ENCODE measurements at places on chromosomes 2 and 18.

DNA sequence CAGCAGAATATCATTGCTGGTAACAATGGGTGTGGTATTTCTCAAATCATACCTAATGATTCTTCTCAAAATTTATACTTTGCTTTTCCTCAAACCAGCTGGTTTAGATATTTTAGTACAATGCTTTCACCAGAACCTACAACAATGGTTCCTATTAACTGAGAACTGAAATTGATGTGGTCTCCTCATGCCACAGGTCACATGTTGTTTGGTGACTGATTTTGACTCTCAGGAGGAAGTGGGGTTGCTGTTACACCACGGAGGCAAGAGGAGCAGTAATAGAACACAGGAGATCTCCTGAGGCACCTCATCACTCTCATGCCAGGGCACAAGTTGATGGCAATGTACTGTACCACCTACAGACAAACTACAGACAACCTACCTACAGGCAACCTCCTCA is 3.0 kb upstream of the CEP68 start:
- peak; percentile 88 for DNase-seq

GRCh38 chr18:65073060-65073550 is 677.7 kb upstream of the CDH7 start:
- DNase-seq: no peak

DNA sequence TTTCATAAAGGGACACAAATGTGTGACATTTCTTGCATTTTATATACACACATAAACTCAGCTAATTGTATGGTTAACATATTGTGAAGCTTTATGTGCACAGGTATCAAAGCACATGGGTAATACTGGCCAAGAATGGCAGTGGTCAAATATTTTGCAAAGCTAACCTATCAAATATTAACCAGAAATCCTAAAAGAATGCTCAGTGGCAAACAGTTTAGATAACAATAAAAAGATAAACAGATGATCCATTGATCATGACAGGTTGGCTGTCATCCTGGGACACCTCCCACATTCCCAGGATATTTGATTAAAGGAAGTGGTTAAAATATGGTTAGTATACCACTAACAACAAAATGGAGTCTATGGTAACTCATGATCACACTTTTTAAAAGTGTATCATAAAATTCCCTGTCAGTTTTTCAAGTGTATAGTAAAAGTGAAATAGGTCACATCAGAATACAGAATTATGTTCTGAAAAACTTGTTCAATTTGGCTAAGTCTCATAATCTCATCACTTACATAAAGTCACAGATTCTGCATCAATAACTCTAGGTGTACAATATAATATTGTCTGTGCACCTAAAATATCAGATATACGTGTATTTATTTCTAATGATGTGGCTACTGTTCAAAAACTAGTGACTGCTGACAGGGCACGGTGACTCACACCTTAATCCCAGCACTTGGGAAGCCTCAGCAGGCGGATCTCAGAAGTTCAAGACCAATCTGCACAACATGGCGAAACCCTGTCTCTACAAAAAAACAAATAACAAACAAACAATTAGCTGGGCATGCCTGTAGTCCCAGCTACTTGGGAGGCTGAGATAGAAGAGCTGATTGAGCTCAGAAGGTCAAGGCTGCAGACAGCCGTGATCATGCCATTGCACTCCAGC is 48.9 kb downstream of the CDH2 start:
- DNase-seq: no peak

DNA sequence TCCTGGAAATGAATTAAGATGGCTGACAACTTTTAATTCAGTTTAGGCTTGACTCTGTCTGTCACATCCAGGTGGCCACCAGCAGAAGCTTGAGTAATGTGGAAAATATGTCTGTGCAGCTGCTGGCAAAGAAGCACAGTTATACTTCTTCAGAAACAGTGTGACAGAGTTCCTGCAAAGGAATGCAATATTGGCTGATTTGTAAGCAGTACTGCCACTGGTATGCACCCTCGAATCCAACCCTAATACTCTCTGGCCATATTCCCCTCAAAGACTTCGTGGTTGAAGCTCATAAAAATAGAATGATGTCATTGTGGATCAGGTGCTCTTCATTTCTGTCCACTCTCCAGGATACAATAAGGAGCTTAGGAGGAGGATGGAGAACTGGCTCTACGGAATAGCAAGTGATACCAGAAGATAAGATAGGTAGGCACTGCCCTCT is 86.2 kb downstream of the METTL8 start:
- DNase-seq: no peak

DNA sequence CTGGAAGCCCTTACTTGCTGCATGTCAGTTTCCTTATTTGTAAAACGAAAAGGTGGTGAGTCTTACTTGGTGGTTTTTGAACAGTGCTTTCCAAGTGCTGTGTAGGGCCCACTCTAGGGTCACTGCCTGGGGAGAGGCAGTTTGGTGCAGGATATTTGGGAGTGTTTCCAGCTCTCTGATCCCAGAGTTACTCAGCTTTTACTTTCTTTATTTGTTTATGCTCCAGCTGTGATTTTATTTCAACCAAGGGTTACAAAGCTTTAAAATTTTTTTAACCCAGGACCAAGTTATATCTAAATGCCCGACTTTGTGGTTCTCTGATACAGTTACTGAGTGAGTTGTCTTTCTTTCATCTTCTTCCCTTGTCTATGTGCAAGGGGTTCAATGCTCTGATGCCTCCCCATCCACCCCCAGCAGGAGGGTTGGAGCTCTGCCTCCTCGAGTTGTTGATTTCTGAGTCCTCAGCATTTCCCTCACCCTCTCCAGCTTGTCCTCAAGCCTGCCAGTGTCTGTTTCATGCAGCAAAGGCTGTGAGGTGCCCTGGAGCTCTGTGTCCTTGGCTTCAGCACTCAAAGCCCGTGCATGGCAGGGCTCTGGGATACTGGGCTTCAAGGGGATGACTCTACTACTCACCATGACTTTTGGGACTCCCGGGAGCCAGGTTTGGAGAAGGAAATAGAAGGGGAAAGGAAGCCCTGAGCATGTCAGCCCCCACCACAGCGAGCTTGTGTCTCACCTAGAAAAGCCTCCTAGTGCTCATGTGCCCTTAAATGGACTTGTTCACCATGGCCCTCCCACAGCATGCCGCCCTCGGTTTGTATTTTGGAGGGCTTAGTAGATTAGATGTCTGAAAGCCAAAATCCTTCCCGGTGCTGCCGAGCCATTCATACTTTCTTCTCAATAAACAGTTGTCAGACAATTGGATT is 236.8 kb downstream of the SETBP1 start:
- DNase-seq: no peak

DNA sequence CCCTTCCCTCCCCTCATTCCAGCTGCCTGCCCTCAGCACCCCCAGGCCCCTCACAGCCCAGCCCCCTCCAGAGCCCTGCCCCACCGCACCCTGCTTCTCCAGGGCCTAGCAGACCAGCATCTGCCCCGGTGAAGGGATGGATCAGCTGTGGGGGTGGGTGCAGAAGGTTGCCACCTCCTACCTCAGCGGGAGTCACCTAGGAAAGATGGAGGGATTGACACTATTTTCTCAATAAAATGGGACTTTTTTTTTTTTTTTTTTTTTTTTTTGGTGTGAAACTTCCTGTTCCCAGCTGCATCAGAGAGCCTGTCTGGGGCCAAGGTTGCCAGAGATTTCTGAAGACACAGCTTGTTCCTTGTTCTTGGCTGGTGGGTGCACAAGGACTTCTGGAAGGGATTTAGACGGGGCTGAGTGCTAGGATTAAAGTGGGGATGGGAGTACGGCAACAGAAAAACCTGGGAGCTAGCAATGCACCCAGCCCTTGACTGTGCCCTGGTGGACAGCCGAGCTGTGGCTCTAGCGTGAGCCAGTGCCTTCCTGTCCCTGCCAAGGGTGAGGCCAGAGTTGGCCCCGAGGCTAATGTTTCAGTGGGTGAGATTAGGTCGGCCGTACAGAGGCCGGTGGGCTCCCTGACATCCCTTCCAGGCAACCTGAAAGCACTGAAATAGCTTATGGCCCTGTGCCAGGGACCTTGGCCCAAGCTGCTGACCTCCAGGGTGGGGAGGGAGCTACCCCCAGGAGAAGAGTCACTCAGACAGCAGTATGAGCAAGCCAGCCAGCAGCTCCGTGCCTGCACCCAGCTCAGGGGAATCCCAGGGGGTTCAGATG is 4.6 kb downstream of the B3GNT7 start:
- DNase-seq: peak; percentile 23

DNA sequence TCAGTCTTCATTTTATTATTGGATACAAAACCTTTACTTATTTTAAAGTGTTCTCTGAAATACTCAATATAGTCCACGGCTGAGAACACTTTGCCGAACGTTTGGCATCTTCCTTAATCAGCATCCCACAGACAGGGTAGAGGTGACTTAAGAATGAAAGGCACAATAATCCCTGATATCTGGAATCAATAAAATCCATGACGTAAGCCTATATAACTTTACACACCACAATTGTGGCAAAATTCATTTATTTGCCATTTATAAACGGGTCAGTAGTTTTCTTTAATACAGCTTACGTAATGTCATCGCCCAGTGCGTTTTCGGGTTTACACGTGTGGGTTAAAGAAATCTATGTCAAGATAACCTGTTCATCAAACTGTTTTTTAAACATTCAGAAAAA is 1.3 kb downstream of the MGAT4A start:
- DNase-seq: no peak

DNA sequence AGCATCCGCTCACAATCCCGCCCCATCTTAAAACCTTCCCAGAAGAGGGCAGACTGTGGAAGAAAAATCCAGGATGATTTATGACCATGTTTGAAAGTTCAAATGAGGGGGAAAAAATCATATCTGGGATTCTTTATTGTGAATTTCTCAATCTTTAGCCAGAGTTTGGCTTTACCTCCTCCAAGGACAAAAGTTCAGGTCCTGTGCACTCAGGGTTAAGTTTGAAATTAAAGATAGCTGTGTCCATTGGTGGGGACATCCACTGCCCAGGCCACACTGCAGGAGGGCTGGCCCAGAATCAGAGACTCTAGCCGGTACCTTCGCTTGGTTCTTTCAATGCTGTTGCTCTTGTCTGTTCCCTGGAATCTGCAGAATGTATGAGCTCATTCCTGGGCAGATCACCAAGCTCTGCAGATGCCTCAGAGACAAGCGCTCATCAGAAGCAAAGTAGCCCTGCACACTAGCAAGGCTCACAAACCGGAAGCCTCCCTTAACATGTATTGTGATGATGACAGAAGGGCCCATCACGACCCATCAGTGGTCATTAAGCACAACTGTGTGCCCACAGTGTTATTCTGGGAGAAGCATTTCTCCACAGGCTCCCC is 375.3 kb upstream of the KLHL29 start:
- no peak for DNase-seq

GRCh38 chr2:121788685-121789084 is 33.2 kb downstream of the TSN start:
- DNase-seq: no peak

GRCh38 chr18:1559563-1559962 is 654.9 kb downstream of the ADCYAP1 start:
- peak; percentile 85 for DNase-seq

DNA sequence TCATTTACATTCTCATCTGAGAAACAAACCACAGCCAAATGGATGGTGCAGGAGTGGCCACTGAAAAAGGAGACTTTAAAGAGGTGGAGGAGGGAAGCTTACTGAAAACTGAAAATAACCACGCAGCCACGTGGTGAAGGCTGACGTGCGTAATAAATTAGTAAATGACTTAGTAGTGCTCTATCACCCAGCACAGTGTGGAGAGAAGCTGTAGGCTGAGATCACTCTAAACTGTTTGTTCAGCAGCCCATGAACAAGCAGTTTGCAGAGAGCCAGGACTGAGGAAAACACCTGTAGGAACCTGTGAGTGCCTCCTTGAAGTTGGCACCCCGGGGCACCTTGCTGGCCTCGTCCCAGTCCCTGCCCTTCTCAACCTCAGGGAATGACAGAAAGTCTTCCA is 193.0 kb downstream of the TXNL1 start:
- no peak for DNase-seq

- DNase-seq: no peak
These were observed 18.7 kb downstream of the DPP10 start for GRCh38 chr2:114461116-114461515.

DNA sequence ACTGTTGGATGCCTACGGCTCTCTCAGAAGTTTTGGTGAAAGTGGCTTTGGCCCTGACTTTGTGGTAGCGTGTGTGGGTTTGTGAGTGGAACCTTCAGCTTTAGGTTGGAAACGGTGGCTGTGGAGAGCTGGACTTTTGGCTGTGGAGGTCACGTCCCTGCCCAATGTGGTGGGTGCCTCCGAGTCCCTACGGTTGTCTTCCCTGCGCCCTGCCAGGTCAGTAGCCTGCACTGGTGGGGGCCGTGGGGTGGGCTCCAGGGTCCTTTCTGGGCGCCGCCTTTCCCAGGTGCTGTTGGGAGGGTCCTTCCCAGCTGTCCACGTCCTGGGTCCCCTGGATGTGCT is 11.1 kb downstream of the COLEC11 start:
- no peak for DNase-seq

All from suppressor macrophage (primary cell).